ENCODE measurements at places on chromosomes 13 and 19.

- peak; percentile 42 for DNase-seq
Observed at GRCh38 chr13:71417205-71417604, 449.8 kb downstream of the DACH1 start.

DNA sequence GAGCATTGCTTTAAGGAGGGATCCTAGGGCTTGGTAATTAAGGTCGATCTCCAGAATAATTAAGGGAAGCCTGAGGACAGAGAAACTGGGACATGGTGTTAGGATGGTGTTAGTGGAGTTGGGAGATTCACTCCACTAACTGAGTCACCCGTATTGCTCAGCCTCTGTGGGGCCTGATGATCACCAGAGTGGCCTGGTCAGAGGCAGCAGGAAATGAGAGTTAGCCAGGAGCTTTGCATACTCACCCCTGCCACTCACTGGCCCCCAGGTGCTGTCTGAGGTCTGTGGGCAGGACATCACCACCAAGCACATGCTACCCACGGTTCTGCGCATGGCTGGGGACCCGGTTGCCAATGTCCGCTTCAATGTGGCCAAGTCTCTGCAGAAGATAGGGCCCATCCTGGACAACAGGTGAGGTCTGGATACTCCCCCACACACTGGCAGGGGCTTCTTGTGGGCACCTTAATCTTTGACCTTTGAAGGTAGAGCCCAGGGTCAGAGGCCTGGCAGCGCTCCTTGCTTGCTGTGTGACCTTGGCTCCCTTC lies 32.1 kb downstream of the PPP2R1A start:
- DNase-seq: no peak

GRCh38 chr13:24454056-24454455 lies 58.5 kb downstream of the PARP4 start:
- no peak for DNase-seq

- no peak for DNase-seq
Observed at GRCh38 chr13:33270895-33271538, 14.5 kb downstream of the STARD13 start.

DNA sequence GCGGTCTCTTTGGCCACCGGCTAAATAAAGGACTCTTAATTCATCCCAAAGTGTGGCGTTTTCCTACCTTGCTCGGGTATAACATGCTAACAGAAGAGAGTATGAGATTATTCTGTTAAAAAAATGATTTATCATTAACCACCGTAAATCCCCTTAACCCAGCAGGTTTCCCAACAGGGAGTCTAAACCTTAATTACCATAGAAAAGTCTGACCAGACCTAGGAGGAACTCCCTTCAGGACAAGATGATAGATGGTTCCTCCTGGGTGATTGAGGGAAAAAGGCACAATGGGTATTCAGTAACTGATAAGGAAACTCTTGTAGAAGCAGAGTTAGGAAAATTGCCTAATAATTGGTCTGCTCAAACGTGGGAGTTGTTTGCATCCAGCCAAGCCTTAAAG lies 193.7 kb downstream of the ZNF737 start:
- no peak for DNase-seq

GRCh38 chr13:59906413-59907049 lies 257.2 kb downstream of the DIAPH3 start:
- DNase-seq: no peak

DNA sequence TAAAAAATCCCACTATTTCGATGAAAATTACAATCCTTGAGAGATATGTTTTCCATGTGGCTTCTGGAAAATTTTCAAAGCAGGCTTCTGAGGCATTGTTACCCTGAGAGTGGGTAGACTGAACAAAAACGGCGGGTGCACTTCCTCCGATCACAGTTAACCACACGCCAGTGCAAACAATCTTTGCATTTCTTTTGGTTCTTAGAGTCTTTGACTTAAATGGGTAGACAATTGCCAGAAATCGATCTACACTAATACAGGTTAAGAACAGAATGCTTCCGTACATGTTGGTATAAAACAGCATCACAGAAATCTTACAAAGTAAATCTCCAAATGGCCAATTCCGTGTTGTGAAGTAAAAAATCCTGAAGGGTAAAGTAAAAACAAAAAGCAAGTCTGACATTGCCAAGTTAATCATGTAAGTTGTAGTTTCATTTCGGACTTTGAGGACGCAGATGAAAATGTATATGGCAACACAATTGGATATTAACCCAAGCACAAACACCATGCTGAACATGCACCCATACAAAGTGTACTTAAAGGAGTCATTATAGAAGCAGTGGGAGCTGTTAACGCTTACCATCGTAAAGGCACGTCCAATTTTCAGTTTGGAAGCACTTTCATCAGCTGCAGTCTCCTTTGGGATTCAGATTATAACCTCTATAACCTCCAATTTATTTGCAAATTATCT lies 927 bp downstream of the LPAR6 start:
- no peak for DNase-seq

- DNase-seq: no peak
Observed at GRCh38 chr13:41401366-41401765, 56.0 kb upstream of the RGCC start.

- DNase-seq: no peak
Observed at GRCh38 chr19:31214997-31215396, 134.2 kb downstream of the TSHZ3 start.

- no peak for DNase-seq
Observed at GRCh38 chr13:27174766-27175455, 3.3 kb upstream of the USP12 start.

DNA sequence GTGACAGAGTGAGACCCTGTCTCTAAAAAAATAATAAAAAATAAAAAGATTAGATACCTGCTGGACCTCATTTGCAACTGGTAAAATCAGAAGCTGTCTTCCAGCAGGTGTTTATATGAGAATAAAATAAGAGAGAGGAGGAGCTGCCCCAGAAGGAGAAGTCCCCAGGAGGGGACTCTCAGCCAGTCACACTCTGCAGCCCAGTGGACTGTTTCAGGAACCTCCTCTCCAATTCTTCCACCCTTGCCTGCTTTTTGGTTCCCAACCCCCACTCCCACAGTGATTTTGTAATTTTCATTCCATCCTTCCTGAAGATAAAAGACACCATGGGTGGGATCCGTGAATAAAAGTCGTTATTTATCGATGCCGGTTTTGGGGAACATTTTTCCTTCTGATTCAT lies 56.9 kb upstream of the TSHZ3 start:
- DNase-seq: no peak

DNA sequence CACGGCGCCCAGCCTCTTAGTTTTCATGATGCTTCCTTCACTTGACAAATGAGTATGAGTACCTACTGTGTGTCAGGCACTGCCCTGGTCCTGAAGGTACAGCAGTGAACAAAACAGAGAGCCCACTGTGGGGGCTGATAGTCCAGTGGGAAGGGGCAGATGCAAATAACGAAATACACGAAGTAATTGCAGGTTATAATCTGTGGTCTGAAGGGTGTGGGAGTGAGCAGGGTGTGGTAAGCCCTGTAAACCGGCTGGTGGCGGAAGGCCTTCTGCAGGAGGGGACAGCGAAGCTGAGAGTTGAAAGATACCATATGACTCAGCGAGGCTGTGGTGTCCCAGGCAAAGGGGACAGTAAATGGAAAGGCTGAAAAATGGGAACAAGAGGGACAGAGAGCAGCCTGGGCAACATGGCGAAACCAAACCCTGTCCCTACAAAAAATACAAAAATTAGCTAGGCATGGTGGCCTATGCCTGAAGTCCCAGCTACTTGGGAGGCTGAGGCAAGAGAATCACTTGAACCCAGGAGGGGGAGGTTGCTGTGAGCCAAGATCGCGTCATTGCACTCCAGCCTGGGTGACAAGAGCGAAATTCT lies 60.5 kb downstream of the MAP4K1 start:
- DNase-seq: no peak

DNA sequence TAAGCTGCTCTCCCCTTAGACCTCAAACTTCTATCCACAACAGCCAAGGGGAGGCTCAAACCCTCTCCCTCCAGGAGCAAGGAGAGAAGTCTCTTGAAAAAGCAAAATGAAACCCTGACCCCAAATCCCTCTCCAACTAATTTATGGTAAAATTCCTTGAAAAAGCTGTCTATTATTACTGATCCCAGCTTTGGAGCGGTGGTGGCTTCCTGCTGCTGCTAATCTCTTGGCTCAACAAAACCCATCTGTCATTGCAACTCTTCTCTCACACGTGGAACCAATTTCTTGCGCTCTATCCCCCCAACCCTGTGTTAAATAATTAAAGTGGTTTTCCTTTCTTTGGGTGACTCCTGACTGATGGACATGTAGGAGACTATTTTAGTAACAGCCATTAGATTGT lies 64.1 kb upstream of the OXGR1 start:
- DNase-seq: no peak

- DNase-seq: no peak
Observed at GRCh38 chr13:50220938-50221337, 205.7 kb downstream of the KCNRG start.

DNA sequence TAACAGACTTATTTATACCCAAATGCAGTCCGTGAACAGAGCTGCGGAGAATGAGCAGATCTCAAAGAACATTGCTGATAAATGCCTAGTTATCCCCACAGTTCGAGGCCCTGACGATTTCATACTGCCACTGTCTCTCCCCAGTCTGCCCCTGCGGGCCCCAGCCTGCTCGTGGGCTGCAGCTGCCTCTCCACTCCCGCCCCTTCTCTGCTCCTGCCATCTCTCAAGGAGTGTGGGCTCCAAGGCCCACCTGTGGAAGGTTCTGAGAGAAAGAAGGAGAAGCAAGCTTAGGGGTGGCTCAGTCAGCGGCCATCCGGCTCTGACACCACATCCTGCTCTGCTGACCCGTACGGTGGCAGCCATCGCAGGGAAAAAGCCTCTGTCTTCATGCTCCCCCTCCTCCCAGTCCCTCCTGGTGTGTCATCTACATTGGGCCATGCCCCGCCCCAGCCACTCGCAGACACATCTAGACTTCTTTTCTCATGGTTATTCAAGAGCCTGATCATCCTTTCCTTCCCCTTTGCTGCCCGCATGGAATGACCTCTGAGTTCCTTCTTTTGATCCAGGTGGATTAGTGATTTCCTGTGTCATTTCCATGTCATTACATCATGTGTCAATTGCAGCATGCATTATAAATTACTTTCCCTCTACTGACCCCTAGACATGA lies 52.0 kb downstream of the EPS15L1 start:
- no peak for DNase-seq

DNA sequence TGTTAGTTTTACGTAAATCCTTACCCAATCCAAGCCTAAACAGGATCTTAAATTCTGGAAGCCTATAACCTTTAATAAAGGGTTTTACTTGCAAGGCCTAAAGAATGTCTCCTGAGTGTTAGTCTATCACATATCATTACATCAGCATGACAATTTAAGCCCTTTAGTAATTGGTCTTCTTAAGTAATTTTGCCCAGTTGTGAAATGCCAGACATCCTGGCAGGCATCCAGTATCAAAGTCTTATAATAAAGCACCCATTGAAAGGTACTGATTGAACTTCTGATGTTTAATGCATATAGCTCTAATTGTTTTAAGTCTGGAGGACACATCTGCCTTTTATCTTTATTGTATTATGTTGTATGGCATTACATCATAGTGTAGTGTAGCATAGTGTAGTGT lies 1078.9 kb downstream of the SLITRK1 start:
- peak; percentile 1 for DNase-seq

GRCh38 chr13:99390601-99391000 lies 83.4 kb upstream of the GPR183 start:
- DNase-seq: no peak

DNA sequence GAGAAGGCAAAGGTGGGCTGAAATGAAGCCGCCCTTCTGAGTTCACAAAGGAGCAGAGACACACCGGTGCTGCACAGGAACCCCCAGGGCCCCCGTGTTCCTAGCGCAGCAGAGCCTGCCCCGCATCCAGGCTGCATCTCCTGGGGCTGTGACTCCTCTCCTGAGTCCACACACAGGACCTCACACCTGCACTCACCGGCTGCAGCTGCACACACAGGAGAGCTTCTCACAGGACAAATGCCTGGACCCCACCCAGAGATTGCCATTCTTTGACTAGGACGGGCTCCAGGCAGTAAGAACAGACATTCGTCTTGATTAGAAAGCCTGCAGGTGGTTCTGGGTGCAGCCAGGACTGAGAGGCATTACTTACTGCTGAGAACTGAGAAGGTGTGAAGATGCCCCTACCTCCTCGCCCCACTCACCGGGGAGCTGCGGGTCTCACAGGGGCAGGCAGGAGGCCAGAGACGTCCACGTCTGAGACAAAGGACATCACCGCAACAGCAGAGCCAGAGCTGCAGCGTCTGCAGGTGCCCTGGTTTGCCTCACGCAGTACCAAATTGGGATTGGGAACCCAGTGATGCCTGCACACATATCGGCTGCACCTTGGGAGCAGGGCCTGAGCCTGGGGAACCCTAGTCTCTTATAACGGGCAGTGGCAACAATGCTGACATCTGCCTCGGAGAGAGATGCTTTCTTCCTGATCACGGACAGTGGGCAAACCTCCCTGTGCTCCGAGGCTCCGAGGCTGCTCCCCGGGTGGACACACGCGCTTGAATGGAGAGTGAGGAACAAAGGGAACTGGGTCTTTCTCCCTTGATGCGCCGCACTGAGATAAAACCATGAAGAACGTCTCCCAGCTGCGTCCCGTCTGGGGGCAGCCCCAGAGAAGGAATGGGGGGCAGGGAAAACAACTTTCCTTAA lies 50.4 kb downstream of the RASA3 start:
- no peak for DNase-seq

GRCh38 chr19:49896863-49897621 lies at the start of gene IL4I1:
IL4I1 (minus strand) TSS chr19:49896887; CDS start chr19:49896160, 727 bp downstream.
- peak; percentile 49 for DNase-seq

DNA sequence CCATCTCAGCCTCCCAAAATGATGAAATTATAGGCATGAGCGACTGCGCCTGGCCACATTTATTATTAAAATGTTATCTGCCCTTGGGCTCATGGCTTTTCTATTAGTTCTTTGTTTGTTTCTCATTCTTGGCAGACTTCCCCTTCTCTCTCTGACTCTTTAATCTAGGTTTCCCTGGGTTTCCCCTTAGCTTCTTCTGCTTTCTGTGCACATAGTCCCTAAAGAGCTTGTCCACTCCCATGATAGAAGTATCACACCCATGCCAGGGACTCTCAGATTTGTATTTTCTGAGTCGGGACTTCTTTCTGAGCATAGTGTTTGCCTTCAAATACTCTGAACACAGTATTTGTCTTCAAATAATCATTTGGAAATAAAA lies 38.6 kb upstream of the ITM2B start:
- peak; percentile 40 for DNase-seq

GRCh38 chr19:17107546-17108452 lies 32.2 kb downstream of the MYO9B start:
- peak; percentile 98 for DNase-seq

DNA sequence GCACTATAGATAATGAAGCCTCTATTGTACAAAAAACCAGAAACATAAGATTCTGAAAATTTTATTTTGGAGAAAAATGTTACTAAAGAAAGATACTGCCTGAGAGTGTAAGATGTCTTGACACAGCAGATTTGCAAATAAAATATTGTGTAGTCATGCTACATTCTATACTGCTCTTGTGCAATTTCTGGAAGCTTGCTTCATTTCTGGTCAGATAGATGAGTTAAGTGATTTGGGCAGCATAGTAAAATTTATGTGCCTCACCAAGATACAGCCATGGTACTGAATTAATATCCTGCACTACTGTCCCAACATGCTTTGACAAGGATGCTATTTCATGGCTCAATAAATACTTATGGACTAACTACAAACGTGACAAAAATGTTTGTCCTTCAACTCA lies 55.1 kb upstream of the STARD13 start:
- DNase-seq: no peak

GRCh38 chr19:17138937-17139598 lies 63.5 kb downstream of the MYO9B start:
- DNase-seq: no peak

- DNase-seq: peak; percentile 18
Observed at GRCh38 chr19:48271531-48272151, 1.8 kb downstream of the ZNF114 start.

- DNase-seq: no peak
Observed at GRCh38 chr13:79246578-79246949, 159.5 kb downstream of the RBM26 start.
